ENCODE measurements at places on chromosomes 5 and 9.

DNA sequence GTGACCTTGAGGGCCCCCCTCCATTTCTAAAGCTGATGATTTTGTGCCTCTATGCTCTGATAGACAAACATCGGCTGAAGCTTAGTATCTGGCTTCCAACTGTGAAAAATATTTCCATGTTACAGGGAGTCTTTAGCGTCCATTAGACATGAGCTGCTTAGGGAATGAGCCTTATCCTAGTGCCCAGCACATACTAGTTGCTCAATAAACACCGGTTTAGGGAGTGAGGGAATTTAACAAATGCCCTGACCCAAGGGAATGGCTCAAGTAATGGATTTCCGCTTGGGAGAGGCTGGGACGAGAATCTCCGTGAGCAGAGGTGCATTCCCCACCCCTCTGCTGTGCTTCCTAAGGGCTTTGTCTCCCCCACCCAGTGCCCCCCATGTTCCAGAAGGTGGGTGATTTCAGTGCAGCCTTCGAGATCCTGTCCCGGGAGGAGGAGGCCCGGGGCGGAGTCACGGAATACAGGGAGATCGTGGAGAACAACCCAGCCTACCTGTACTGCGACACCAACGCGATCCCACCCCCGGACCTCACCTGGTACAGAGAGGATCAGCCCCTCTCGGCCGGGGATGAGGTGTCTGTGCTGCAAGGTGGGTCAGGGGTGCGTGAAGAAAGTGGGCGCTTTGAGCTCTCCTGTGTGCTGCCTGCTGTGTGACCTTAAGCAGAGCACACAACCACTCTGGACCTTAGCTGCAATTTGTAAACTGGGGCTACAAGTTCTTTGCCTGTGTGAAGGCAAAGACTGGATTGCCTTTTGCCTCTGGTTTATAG lies 65.7 kb upstream of the ASS1 start:
- DNase-seq: no peak

GRCh38 chr9:35579130-35579529 lies 25.9 kb upstream of the TESK1 start:
- DNase-seq: no peak

DNA sequence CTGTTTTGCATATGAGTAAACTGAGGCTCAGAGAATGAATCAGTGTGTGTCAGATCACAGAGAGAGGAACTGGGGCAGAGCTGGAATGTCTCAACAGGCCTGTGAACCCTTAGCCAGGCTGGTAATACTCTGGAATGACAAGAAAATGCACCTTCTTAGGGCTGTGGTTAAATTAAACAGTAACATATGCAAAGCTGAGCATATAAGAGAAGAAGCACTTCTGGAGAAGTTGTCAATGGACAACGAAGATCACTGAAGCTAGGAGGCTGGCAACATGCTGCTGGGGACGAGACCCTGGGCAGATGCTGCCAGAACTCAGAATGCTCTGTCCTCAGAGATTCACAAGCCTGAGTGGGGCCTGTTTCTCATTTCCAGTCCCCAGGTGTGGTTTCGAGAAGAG lies 64.6 kb upstream of the EPB41L4B start:
- no peak for DNase-seq

DNA sequence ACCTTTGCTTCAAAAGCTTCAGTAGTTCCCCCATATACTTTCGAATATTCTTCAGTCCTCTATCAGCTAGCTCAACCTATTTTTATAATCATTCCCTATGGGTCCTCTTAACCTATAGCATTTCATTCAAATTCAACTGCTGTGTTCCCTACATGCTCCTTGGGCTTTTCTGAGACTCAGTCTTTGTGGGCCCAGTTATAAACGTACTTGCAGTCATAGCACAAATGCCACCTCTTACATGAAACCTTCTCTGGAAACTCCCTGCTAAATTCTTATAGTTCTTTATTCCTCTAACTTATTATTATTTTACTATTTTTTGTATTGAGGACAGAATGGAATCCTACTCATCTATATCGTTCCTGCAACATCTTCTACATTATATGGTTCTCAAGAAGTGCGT lies 24.7 kb downstream of the MLANA start:
- no peak for DNase-seq

DNA sequence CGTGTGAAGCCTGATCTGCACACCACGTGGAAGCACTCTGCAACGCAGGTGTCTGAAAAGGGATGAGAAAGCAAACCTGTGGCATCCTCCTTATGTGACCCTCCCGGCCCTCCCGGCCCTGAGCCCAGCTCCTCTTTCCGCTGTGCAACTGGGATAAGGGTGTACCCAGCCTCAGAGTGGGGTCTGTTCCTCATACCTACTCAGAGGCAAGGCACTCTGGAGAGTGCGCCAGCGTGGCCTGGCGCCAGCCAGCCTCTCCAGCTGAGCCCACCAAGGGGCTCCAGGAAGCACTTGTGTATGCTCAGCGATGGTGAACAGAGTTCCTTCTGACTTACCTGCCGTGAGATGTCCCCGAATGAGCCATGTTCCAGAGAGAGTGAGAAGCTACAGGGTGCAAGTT lies 102.8 kb downstream of the IRX1 start:
- DNase-seq: no peak

DNA sequence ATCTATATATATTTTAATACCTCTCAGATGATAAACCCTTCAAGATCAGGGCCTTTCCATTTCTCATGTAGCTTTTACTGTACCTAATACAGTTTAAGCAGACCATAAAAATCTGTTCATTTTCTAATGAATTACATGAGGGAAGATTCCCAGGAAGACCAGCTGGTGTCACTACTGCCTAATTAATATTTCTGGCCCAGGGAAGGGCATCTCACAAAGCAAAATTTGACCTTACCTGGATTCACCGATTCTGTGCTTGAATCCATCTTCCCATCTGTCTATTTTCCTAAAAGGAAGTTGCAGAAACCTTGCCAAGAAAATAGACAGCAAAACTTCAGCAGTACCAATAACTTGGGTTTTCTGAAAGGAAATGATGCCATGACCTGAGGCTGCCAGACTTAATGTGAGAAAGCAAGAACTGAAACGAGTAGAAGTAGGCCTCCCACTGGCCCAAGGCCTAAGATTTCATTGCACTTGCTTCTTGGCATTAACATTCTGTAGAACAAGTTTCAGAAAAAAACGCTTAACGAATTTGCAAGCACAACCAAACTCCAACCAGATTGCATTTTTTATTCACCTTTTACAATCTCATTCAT lies 83.0 kb upstream of the GLIS3 start:
- DNase-seq: no peak

DNA sequence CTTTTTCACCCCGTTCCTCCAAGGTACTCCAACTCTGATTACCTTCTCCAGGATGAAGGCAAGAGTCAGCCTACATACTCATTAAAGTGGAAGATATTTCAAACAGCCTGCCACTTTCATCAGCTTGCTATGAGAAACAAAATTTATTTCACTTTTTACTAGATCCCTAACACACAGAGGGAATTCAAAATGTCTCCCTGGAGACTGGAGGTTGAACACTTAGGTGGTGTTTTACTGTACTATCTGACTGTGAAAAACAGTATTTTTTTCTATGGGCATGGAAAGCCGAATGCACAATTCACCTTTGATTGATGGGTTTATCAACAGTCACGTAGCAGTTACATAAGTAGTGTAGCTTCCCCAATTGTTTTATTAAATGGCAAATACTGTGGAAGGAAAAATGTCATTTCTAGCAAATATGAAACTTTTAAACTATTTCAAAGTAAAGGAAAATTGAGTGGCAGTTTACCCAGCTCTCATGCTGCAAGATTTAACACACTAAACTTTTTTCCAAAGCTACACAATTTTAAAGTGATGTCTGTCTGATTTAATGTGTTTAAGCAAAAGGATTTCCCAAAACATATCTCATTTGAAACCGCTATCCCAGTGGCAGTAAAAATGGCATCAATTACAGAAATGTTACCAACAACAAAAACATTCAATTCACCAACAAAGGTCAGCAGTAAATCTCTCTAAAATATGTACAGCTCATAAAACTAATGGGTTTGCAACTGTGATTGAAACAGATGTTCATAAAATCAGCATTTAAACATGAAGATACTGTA lies 125.0 kb upstream of the TLE4 start:
- DNase-seq: no peak

DNA sequence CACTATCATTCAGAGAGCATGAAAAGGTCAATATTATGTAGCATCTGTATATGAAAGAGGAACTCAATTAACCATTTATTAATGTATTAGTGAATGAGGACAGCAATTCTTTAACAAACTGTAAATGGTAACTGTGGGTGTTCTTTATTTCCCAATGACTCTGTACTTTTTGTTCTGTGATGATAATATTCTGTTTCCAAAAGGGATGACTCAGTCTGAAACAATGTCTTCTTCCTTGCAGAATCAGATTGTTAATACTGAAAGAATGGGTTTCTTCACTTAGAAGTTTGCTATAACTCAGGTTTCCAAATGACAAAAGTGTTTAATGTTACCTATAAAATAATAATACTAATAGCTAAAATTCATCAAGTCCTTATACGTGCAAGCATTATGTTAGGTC lies 1518.7 kb upstream of the WWC1 start:
- DNase-seq: no peak

DNA sequence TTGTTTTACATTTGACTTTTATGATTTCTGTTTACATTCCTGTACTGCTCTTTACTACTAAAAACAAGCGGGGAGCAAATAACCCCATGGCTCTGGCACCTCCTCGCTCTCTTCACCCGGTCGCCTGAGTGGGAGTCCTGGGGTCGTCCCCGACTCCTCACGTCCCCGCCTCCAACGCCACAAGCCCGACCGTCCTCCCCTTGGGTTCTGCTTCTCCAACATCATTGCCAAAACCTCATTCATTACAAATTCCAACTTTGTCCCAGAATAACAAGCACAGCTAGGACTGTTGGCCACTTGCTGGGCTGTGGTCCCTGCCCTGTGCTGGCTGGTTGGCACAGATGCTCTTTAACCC lies 35.1 kb downstream of the MRPL36 start:
- no peak for DNase-seq

GRCh38 chr5:61200582-61201155 lies 38.4 kb upstream of the SMIM15 start:
- no peak for DNase-seq

DNA sequence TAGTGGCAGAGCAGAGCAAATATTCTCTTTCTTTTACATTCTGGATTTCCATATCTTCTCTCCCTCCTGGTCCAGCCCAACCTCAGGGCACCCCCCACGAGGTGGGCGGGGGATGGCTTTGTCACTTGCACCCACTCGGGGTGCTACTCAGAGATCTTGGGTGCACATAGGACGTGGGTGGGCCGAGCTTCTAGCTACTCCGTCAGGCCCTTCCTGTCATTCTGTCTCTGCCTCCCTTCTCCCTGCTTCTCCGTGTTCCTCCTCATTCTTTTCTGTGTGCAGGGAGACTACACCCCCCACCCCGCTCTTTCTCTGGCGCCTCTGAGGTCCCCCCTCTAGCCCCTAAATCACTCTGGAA lies 19.5 kb downstream of the PCDHGC5 start:
- no peak for DNase-seq

DNA sequence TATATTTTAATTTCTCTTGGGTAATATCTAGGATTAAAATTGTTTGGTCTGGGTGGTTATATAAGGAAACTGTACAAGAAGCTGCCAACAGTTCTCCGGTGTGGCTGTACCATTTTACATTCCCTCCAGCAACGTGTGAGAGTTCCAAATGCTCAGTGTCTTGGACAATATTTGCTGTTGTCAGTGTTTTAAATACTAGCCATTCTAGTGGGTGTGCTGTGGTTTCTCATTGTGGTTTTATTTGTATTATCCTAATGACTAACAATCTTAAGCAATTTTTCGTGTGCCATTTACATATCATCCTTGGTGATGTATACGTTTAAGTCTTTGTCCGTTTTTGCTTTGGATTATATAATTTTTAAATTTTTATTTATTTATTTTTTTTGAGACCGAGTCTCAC lies 34.0 kb downstream of the TNFSF15 start:
- no peak for DNase-seq

- DNase-seq: no peak
Observed at GRCh38 chr5:10393491-10393890, 40.0 kb downstream of the MARCHF6 start.

DNA sequence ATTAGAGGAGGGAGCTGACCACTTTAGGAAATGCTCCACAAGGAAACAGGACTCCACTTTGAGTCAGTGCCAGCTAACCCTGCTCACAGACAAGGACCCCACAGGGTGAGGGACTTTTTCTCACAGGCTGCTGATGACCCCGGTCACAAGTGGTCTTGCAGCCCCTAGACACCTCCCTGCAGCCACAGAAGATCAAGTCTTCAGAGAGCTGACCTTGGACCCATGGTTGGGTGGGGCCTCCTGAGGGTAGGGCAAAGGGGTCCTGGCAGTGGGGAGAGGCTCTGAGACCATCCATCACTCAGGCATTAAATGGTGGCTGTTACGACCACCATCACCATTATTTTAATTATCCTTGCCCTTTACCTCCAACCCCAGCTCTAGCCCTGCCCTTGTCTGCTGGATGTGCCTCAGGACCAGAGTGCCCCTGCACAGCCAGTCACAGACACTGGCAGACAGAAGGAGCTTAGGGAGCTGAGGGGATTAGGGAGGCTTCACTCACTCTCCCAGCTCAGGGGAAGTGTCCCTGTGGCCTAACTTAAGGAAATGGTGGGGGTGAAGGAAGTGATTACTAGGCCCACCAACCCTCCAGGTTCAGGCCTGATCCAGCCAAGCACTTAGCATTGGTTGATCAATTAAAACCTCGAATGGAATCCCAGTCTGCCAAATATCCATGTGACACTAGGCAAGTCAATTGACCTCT lies 1.6 kb downstream of the ACSL6 start:
- DNase-seq: no peak

DNA sequence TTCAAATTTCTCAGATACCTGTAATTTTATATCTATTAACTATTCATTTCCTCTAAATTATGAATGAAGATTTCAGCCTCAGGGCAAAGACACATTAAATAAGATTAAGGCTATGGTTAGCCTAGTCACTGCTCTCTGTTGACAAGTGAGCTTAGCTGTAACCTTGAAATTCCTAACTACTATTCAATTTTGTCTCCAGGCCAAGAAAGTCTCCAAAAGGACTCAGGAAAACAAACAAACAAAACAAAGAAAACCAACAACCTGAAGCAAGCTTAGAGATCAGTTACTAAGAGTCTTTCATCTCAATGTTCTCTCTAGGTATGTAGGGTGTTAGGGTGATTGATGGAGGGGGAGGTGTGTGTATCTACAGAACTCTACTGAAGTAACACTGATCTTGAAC lies 9.6 kb upstream of the CTNNAL1 start:
- no peak for DNase-seq

DNA sequence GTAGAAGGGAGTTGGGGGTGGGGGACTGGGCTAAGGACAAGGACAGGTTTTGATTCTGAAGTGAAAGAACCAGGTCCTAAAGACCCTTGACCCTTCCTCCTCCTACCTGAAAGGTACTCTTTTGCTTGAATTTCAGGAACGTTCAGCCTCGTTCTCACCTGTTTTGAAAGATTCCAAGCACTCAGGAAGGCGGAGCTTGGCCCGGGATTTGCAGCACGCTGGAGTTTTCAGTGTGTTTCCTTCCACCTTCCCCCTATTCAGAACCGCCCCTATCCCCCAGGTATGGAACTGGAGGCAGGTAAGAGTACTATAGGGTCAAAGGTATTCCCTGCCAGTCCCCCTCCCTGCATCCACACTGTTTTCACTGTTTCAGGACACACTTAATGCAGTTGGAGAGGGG lies 7.1 kb downstream of the EGR1 start:
- DNase-seq: no peak

GRCh38 chr5:80865551-80865950 lies 94.6 kb upstream of the RASGRF2 start:
- no peak for DNase-seq

- DNase-seq: no peak
Observed at GRCh38 chr5:86500947-86501346, 116.8 kb upstream of the COX7C start.

GRCh38 chr5:56288873-56289601 lies 55.9 kb upstream of the ANKRD55 start:
- no peak for DNase-seq

- DNase-seq: no peak
Observed at GRCh38 chr9:80691229-80691628, 998.1 kb downstream of the TLE1 start.

Data from nucleus accumbens (tissue), 56 donors.